Retinal pigment epithelial cell (primary cell): ENCODE measurements at places on chromosomes 11 and 22.

DNA sequence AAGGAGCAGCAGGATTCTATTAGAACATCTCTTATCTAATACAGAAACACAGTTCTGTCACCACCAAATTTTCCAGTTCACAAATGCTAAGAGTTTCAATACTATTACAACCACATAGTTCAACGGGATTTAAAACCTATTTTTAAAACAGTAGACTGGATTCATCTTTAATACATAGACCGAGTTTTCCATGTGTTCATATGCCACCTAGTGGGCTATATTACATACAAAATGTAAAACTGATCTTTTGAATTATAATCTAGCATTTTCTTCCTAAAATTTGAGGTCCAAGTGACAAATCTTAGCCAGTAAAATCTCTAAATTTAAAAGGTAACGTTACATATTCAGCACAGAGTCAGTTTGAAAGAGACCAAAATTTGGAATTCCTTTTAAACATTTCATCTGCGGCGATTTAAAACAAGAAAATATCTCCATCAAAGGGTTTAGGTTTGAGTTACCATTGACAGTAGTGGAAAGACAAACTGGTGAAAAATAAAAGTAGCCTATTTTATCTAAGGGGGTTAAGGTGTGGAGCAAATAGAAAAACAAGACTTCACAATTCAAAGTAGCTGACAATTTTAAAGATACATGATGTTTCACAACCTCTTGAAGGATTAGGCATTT, 269.3 kb upstream of the MPPED2 start:
- DNase-seq = no peak

- DNase-seq = no peak
These were observed 68.4 kb downstream of the GAS2 start for GRCh38 chr11:22734628-22735345.

GRCh38 chr22:21764038-21764804, 28.6 kb upstream of the YPEL1 start:
- DNase-seq = no peak

- DNase-seq = no peak
These were observed 470 bp downstream of the NUMA1 start for GRCh38 chr11:72079819-72080325.

- no peak for DNase-seq
These were observed 93.9 kb downstream of the DSCAML1 start for GRCh38 chr11:117702946-117703598.

DNA sequence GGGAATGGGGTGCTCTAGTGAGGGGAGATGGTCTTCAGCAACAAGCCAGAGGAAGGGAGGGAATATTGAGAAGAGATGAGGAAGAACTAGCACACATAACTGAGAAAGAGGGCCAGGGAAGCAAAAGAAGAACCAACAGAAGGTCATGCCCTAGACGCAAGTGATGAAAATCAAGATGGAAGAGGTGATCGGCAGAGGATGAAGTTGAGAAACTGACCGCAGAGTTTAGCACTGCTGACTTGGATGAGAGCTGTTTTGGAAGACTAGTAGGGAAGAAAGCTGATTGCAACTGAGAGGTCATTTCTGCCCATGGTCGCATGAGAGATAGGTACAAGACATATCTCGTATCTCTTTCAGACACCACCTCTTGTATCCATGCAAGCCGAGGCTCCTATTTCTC, 2.9 kb downstream of the SPINDOC start:
- no peak for DNase-seq

DNA sequence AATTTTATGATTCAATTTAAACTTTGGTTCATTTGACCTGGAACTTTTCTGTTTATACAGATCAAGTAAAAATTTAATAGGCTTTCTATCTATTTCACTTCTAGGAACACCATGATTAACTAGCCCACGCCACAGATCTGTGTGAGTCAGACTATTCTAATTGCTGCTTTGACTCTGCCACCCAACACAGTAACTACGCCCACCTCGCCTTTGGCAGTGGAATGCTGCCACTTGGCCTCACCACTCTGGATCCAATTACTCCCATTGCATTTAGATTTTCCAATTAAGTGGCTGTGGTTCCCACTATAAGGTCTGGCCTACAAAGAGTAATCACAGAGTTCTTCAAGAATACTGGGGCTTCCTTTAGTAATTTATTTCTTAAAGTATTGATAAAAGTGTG, 46.6 kb upstream of the LIN7C start:
- peak; percentile 75 for DNase-seq

DNA sequence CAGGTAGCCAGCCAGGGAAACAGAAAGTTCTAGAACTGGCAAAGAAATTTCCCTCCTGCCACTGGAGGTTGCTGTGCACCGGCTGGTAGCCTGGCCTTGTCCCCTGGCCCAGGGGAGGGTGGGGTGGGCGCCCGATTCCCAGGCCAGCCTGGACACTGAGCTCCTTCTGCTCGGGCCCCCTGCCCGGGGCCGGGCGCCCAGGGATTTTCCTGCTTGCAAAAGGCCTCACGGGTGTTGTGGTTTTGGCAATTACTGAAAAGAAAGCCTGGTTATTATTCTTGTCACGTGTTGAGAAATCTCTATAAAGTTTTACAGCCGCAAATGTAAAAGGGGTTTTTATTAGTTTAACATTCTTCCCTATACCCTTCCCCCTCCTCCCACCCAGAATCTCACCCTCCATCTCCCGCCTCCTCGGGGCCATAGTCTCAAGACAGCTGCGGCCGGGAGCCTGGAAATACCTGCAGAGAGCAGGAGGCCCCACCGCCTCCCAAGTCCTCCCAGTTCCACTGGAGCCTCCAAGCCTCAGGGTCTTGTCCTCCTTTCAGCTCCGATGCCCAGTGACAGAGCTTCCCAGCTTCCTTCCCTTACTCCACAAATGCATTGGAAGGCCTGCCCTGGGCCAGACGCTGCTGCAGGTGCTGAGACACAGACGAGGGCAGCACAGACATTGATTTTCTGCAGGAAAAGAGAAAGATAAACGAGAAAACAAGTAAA, 1515.6 kb downstream of the TBC1D22A start:
- no peak for DNase-seq

GRCh38 chr11:10659339-10660216, 34.0 kb downstream of the IRAG1 start:
- no peak for DNase-seq

DNA sequence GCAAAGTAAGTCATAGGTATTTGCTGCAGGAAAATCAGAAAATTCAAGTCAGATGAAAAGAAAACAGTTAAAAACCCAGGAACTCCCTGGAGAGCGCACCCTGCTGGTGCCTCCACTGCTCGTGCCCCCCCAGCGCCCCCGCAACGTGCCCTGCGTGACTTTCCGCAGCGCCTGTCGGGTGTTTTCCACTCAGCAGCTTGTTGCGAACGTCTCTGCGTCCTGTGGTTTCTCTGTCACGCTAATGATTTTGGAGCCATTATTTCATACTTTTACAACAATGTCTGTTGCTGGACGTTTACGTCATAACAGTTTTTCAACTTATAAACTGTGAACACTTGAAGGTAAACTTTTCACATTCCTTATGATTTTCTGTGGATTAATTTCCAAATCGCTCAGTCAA, 5.0 kb downstream of the CRELD2 start:
- DNase-seq = no peak
